ENCODE measurements at places on chromosomes 2 and 18. TPM values are rescaled to one million over a fixed set of nuclear protein-coding genes. Genes with fewer than 3 reads are reported as not detected.

The SIX3 gene
- total RNA-seq, result 28.8 TPM

The UGT1A5 gene
- not detected for total RNA-seq

The SLC5A6 gene
- total RNA-seq, result 88.9 TPM

The TIA1 gene
- total RNA-seq, result 348 TPM

The LDLRAD4 gene
- total RNA-seq, result 0.65 TPM

The ZEB2 gene
- 72.9 TPM for total RNA-seq

The CFAP65 gene
- 0.22 TPM for total RNA-seq

The CYBRD1 gene
- 11.1 TPM for total RNA-seq

The GKN2 gene
- total RNA-seq, result not detected

The SGO2 gene
- total RNA-seq, result 46.4 TPM

The ERFE gene
- total RNA-seq, result 0.09 TPM

The UNC80 gene
- 0.93 TPM for total RNA-seq

The DPYSL5 gene
- total RNA-seq, result 93.5 TPM

The MAP3K2 gene
- 27.7 TPM for total RNA-seq
